Inflammatory macrophage treated with lipopolysaccharide for 1 hour (primary cell): ENCODE measurements at places on chromosomes 12 and 14.
A peak's percentile ranks its signal among the peaks of the same experiment; 100 is the strongest.

GRCh38 chr14:34437729-34438080, 24.3 kb downstream of the SPTSSA start:
- DNase-seq: no peak

DNA sequence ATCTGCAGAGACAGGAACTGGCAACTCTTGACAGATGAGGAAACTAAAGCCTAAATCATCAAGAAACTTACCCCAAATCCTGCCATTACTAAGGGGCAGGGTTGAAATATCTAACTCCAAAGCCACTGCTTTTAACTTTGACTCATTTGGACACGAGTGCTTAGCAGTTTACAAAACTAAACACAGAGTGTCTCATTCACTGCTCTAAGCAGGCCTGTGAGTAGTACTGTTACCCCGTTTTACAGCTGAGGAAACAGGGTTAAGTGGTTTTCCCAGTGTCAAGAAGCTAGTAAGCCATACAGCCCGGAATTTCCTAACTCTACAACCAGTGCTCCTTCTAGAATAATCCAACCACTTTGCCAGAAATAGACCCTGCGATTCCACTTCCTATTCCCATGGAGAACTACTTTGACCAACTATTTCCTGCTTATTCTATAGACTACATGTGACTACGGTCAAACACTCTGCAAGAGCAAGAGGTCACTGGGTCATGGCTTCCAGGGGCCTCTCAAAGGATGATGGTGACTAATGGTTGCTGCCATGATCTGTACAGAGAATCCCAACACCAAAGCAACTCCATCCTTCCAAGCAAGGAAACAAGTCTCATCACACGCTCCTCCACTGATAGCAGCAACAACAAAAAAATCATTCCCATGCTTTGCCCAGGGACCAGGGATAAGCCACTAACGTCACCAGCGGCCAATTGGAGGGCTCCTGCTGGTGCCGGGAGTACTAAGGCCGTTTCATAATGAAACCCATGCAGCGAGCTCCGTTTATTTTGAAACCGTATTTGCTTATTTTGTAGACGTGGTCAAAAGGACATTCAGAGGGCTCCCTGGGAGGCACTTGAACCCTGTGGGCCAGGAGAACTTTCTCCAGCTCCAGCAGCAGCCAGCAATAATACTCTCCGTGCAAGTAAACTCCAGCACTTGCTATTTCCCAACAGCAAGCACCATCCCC, 56.3 kb downstream of the NUAK1 start:
- DNase-seq: no peak

GRCh38 chr12:14710632-14711320, 14.4 kb upstream of the GUCY2C start:
- no peak for DNase-seq

DNA sequence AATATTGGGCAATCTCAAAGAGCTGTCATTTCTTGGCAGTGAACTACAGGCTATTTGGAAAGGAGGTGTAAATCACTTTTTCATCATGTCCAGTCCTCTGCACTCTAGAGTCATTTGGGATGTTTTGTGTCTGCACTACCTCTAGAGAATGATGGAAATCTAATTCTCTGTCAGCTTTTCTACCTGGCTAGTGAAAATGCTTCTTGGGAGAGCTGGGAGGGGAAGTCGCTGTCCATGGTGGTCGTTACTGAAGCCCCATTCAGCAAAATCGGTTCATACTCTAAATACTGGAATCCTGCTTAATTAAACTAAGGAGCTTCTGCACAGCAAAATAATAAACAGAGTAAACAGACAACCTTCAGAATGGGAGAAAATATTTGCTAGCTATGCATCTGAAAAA, 251.8 kb downstream of the APAF1 start:
- no peak for DNase-seq

DNA sequence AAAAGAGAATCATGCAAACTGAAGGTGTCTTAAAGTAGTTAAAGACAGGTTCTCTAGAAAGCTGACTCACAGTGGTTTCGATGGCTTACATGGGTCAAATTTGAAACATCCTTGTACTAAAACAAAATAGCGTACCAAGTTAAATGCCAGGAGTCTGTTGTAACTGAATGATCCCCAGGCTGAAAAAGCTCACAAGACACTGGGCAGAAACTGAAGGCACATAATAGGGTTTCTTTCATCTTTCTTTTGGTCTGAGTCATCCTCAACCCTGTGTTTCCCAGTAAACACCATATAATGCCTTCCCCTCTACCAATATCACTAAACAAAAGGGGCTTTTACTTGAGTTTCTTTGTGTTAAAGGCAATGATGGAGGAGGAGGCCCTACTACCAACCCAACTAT, 12.8 kb downstream of the ZFYVE1 start:
- no peak for DNase-seq

- no peak for DNase-seq
Observed at GRCh38 chr14:51939755-51940301, 49.5 kb upstream of the RTRAF start.

DNA sequence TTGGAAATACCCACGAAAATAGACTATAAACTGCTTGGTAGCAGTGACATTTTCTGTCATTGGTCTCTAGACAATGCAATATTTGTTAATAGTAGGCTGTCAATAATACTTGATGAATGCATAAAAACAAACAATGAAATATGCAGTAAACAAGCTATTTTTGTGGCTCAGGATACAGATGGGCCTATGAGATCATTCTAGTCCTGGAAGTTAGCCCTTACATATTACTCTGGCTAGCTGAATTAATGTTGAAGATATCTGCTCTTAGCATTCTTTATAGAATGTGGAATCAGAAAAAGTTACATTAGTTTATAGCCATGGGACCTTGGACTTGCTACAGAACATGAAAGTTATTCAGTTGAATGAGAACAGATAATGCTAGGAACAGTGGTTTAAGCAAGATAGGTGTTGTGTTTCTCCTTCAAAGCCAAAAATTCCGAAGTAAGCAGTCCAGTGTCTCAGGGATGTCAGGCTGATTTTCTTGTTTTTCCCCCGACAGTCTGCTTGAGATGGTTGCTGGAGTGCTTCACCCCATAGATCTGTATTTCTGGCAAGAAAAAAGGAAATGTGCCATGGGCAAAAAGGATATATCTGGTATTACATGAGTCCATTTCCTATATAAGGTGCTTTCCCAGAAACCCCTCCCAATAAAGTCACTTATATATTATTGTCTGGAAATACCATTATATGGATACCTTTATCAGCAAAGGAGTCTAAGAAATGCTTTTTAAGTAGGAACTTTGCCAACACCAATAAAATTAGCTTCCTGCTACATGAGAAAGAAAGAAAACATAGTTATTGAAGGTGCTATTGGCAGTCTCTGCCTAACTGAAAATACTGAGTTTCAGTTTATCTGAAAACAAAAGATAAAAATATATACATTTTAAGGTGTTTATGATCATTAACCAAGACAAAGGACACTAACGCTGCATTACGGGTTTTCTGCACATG, 619.4 kb upstream of the ATP2B1 start:
- no peak for DNase-seq

- no peak for DNase-seq
Observed at GRCh38 chr14:102197317-102197853, 57.7 kb downstream of the WDR20 start.

DNA sequence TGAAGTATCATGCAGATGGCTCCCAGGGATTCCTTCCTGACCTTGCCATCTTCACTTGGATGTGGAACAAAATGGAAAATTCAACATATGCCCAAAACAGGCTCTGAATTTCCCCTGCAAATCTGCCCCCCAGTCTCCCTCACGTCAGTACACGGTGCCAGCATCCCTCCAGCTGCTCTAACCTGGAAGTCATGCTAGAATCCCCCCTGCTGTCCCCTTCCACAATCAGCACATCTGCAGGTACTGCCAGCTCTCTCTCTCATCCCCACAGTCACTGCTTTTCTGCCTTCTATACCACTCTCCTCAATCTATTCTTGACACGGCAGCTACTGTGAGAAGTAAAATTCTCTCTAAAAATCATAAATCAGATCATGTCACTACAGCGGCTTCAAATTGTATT, 21.6 kb downstream of the GALNT6 start:
- DNase-seq: no peak

GRCh38 chr14:95481391-95482022, 34.9 kb downstream of the SYNE3 start:
- no peak for DNase-seq

DNA sequence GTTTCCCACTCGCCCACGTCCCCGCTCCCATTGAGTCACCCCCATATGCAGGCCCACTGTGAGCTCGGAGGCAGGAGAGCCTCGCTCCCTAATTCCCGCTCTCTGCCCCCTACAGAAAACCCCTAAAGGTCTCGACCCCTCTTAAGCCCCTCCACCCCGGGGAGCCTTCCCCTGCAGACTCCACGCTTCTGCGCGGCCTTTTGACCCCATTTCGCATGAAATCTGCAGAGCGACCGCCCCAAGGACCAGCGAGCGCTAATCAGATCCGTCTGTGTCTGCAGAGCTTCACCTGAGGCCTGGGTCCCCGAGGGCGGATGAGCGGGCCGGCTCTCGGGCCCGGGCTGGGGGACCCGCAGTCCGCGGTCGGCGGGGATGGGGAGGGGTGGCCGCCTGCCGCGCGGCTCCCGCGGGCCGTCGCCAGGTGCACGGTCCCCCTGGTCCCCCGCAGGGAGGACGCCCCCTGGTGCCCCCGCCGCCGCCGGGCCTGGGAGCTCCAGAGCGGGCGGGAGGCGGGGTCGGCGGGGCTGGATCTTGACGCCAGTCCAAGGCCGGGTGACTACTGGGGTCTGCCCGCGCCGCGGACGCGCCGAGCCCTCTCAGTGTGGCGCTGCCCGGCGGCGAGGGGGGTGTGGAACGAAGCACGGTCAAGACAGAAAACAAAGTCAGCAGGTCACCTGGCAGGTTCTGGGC, 10.1 kb downstream of the BMP4 start:
- no peak for DNase-seq

- no peak for DNase-seq
Observed at GRCh38 chr12:3751151-3752095, 1.5 kb downstream of the CRACR2A start.

- DNase-seq: no peak
Observed at GRCh38 chr12:130428116-130428515, 90.4 kb downstream of the PIWIL1 start.

DNA sequence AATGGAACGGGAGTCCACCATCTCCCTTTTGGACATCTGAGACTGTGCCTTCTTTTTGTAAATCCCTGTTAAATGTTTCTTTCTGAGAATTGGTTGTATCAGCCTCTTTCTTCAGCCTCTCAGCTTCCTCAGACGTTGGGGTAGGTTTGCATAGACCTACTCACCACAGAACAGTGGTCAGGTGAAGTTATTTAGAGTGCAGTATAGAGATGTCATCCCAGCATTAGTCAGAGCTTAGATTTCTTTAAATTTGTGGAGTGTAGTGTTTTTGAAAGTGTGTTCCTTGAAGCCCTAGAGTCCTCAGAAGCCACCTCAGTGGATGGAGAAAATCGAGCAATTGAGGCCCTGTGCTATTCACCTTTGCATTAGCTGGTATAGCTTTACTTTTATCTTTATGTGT, 8.9 kb upstream of the EEA1 start:
- no peak for DNase-seq

DNA sequence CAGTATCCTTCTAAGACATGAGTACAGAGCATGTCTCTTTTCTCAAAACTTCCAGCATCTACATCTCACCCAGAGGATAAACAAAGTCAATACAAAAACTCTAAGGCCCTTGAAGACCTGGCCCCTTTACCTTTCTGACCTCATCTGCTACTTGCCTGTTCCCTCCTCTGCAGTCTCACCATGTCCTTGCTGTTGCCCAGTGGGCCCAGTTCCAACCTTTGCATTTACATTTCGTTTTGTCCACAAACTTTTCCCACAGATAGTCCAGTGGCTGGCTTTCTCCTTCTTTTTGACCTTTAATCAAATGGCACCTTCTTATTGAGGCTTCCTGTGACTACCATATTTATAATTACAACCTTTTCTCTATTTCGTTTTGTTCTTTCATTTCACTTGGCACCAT, 1.6 kb downstream of the IRAK4 start:
- no peak for DNase-seq

DNA sequence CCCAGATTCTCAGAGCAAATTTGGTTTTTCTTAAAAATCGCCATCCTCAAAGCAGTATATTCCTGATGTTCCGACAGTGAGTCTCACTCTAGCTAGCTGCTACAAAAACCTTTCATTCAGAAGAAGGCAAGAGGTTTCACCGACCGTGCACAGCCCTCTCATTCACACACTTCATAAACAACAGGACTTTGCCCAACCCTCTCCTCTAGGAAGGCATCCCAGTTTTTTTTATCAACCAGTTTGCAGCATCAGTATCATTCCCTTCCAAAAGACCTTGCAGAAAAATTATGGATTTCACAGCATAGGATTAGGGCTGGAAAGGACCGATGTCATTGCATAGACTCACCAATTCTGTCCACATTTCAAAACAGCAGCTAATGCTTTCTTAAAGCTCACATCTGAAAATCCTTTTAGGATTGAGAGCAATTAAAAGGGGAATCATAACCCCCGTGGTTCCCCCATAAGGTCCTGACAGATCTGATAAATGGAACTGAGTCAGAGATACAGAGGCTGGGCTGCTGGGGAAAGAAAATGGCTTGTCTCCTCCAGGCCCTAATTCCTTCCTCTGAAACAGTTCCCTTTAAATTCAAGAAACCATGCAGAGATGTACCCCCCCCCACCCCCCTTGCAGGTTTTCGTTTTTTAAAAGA, 597 bp downstream of the SVOP start:
- DNase-seq: no peak

GRCh38 chr14:29814156-29815015, 113.3 kb downstream of the PRKD1 start:
- no peak for DNase-seq

DNA sequence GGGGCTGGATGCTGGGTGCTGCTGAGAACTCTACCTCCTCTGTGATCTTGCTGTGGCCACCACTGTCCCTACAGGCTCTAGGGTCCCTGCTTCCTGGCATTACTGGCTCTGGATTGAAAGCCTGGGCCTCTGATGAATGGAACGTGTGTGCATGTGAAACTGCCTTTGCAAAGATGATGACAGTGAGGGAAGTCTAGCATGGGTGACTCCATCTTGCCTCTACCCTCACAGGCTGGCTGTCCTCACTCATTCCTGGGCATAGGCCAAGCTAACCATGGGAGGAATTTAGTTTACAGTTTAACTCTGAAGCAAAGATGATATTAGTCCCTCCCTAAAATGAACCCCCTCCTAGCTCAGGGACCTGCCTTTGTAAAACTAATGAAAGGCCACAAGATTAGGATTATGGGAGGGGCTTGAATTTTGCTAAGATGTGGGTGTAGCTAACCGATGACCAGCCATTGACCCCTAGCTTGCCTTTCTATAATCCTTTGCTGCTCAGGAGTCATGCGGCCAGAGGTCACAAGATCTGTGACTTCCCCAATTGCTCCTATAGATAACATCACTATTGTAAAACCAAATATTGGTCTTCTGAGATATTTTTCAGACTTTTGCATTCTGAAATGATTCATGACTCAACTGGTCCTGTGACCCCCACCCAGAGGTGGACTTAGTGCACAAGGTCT, 2.2 kb upstream of the C1S start:
- DNase-seq: peak; percentile 90

DNA sequence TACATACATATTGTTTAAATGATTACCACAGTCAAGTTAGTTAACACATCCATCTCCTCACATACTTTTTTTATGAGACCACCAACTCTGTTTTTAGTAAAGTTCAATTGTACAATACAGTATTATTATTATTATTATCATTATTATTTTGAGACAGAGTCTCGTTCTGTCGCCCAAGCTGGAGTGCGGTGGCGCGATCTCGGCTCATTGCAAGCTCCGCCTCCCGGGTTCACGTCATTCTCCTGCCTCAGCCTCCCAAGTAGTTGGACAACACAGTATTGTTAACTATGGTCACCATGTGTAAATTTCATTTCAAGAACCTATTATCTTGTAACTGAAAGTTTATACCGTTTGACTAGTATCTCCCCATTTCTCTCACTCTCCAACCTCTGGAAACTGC, 942.0 kb upstream of the FBXO33 start:
- DNase-seq: no peak

- no peak for DNase-seq
Observed at GRCh38 chr12:11059784-11060183, 2.3 kb downstream of the TAS2R46 start.
